DMS153 (cell line): ENCODE measurements at places on chromosomes 7 and 10.

- DNase-seq, result peak; percentile 26
These were observed 513 bp downstream of the TMEM178B start for GRCh38 chr7:141074162-141074991.

DNA sequence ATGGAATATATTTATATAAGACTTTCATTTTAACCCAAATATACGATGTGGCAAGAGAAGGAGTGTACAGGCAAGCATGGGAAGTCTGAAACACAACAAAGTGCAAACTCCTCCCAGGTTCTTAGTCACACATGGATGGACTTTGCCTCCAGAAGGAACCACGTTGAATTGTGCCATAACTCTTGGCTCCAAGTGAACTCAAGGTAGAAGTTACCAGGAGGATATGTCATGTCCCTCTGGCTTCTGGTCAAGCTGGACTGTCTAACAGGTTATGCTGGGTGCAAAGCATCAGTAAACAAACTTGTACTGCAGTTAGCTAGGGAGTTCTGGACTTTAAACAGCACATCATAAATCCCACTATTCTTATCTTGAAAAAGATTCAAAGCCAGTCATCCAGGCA lies 328.3 kb upstream of the TEX47 start:
- DNase-seq, result no peak

DNA sequence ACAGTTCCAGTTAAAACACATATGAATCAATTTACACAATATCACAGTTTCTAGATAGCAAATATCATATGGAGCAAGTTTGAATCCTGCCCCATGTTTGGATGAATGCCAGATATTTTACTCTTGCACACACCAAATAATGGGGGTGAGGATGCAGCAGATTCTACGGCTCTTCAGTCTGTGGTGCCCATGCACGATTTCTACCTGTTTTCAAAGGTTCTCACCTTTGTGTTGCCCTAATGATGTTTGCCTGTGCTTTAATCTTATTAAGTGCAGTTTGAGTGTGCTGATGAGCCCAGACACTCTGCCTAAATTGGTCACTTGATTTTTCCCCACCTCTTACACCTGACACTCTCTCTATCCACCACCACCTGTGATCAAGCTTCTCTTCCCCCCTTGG lies 119.6 kb downstream of the NPY start:
- no peak for DNase-seq

GRCh38 chr10:73816917-73817729 lies 5.7 kb upstream of the NDST2 start:
- no peak for DNase-seq
